ENCODE measurements at places on chromosomes 4 and X.

DNA sequence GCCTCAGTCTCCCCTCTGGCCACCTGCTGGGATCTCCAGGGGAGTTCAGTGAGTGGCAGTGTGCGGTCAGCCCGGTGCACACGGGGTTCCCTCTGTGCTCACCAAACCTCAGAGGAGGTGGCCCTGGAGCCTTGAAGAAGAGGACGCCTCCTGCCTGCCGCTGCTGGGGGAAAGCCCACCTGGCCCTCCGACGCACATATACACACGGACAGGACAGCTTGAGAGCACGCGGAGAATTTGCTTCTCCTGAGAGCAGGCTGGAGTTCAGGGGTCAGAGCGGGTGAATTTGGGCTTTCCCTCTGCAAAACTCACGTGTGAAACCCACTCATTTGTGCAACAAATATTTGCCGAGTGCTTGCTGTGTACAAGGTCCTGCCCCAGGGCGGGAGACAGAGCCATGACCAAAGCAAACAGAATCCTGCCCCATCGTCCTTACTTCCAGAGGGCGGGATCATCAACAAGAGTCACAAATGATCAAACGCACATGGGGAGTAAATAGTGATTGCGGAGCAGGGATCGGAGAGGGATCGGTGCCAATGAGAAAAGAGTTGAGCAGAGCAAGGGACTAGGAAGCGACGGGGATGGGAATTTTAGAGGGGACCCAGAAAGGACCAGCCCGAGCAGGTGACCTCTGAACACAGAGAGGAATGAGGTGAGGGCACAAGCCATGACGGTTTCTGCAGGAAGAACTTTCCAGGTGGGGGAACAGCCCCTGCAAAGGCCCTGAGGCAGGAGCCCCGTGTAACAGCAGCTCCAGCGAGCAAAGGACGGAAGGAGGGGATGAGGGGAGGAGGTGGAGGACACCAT, 17.6 kb downstream of the BLOC1S4 start:
- no peak for DNase-seq

DNA sequence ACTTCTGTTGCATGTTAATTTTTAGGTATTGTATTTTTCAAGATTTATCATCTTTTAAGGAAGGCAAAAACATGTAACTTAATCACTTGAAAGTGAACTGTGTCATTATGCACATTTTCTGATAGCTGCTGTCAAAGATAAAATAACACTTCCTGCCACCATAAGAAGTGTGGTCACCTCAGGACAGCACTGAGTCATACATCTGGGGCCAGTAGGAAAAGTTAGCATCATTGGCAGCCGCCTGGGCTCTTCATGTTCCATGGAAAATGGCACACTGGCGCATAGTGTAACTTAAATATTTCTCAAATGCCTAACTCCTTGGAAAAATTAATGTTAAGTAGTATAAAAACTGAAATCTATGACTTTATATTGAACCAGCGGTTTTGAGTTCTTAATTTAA, 24.2 kb downstream of the CNKSR2 start:
- no peak for DNase-seq

DNA sequence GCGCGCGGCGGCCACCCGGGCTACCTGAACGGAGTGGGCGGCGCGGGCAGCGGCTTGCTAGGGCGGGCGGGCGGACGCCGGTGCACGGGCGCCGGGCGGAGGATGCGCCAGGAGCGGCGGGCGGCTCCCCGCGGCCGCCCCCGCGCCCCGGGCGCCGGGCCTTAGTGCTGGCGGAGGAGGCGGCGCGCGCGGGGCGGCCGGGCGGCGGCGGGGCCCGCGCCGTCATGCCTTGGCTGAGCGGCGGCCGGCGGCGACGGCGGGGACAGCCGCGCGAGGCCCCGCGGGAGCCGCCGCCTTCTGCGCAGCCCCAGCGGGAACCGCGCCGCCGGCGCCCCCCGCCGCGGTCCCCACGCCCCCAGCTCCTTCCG, 48.2 kb downstream of the CLDN34 start:
- no peak for DNase-seq

GRCh38 chr4:89161841-89162240, 50.5 kb downstream of the TIGD2 start:
- no peak for DNase-seq

GRCh38 chrX:10582215-10582733, 38.1 kb downstream of the MID1 start:
- DNase-seq, result no peak

- DNase-seq, result no peak
Measured at GRCh38 chrX:1476682-1477081, 24.0 kb upstream of the ASMTL start.

- DNase-seq, result no peak
Measured at GRCh38 chr4:148834804-148835631, 392.8 kb upstream of the NR3C2 start.

GRCh38 chrX:107561468-107562215, 66.7 kb upstream of the PRPS1 start:
- DNase-seq, result no peak

DNA sequence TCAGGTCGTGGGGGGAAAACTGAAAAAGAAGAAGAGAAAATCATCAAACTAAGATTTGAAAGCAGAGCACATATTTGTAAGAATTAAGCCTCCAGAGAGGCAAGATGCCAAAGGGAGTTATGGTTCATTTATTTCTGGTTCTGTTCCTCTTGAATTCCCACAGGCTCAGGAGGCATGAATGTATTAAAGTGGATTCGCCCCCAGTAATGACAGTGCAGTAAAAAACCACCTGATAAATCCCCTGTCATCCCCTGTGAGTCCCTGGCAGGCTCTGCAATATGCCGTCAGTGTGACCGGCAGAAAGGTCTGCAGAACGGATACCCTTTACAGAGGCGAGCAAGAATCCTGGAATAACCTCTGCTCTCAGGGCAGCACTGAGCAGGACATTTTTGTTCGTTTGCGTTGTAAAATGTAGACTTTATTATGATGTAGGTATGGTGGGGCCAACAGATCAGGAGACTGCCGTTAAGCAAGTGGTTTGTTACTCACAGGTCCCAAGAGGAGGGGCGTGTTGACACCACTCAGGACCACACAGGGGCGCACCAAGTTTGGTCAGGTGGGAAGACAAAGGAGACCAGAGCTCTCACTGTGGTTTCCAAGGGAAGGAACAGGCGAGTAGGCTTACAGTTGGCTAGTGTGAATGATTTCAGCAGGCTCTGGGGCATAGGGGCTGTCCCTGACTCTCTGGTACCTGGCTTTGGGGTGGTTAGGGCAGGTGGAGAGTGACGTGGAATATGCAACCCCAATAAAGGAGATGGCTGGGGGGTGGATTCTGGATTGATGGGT, 75.3 kb downstream of the DHRSX start:
- no peak for DNase-seq

DNA sequence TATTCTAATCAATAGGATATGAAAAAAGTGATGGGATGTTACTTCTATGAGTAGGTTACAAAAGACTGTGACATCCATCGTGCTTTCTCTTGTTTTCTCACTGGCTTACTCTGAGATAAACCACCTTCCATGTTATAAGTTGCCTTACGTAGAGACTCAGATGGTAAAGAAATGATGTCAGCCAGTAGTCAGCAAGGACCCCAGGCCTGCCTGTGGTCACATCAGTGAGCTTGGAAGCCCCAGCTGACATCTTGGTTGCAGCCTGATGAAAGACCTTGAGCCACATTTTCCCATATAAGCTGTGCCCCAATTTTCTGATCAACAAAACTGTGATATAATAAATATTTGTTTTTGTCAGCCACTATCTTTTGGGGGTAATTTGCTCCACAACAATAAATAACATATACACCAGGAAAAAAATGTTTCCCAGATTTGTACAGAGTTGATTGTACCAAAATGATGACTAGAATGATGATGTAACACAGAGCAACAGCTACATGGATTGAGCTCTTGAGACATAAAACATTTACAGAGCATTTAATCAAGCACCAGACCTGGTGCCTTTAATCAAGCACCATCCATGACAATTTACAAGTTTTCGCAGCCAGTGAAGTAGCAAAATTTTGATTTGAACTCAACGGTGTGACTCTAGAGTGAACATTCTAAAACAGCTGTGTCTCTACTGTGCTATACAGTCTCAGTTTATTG, 11.2 kb upstream of the DCAF12L2 start:
- no peak for DNase-seq

GRCh38 chr4:135274416-135274815, 1072.8 kb upstream of the PABPC4L start:
- no peak for DNase-seq

- no peak for DNase-seq
Measured at GRCh38 chr4:79625361-79625760, 217.3 kb upstream of the GK2 start.

- DNase-seq, result no peak
Measured at GRCh38 chr4:27084685-27085361, 224.2 kb downstream of the STIM2 start.

- no peak for DNase-seq
Measured at GRCh38 chrX:112642349-112642748, 37.4 kb downstream of the LHFPL1 start.

DNA sequence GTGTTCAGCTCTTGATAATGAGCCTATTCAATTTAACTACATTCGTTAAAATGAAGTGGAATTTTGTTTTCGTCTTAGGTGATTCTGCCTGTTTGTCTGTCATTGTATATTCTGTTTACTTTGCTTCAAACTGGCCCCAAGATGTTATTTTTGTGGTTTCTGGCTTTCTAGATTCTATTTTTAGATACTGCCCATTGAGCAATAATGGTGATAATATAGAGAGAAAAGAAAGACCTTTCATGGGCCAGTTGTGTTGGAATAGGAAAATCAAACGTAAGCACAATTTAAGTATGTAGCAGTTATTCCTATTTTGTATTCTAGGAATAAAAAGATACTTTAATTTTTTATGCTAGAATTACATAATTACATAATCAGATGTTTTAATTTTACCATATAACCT, 4.0 kb downstream of the CDKN2AIP start:
- no peak for DNase-seq

- DNase-seq, result no peak
Measured at GRCh38 chrX:10169175-10169574, 12.4 kb downstream of the CLCN4 start.

DNA sequence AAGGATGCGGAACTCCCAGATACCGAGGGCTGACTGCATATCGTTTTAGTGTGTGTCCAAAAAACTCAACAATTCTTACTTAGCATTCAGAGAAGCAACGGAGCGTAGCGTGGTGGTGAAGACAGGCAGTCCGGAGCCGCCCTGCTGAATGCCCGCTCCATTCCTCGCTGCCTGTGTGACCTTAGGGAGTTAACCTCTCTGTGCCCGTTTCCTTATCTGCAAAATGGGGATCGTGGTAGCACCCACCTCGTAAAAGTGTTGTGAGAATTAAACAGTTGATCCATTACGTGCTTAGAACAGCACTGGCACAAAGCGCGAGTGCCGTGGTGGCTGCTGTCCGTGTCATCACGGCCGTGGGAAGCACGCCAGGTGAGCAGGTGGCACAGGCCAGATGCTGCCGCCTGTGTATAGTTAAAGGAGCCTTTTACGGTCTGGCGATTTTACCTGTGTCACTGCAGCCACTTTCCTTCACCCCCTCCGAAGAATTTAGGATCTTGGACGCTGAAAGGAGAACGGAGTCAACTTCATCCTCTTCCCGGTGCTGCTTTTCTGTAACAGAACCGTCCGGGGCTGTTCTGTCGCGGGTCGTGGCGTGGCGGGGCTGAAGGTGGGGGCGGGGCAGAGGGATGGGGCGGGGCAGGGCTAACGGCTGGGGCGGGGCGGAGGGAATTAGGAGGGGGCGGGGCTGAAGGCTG, 885 bp downstream of the CCDC110 start:
- no peak for DNase-seq

DNA sequence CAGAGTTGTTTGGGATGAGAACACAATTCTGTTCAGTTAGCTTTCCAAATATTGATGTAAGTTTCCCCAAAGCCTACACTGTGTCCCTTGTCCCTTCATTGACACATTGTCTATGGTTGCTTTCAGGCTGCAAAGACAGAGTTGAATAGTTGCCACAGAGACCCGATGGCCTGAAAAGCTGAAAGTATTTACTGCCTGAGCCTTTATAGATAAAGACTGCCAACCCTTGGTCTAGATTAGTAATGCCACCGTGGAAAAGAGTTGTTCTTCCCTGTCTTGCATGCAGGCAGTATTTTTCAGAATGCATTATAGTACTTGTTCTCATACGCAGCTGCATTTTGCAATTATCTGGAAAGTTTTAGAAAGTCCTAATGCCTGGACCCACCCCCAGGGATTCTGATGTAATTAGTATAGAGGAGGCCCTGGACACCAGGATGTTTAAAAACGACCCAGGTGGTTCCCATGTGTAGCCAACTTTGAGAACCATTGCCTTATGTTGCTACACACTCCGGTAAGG, 180.8 kb downstream of the FRMPD4 start:
- no peak for DNase-seq

GRCh38 chr4:183783306-183783705, 121.8 kb upstream of the STOX2 start:
- no peak for DNase-seq

GRCh38 chrX:119247702-119248101, 11.6 kb downstream of the PGRMC1 start:
- DNase-seq, result no peak

- DNase-seq, result no peak
Measured at GRCh38 chrX:18598413-18598812, 73.5 kb downstream of the RS1 start.

- no peak for DNase-seq
Measured at GRCh38 chr4:113560579-113560978, 201.0 kb downstream of the CAMK2D start.

- no peak for DNase-seq
Measured at GRCh38 chr4:142447009-142447408, 399.1 kb downstream of the INPP4B start.

GRCh38 chr4:25993395-25994185, 79.6 kb downstream of the SMIM20 start:
- DNase-seq, result no peak
